ENCODE measurements at places on chromosomes 3 and 15.

GRCh38 chr15:81298611-81299010 is 25.3 kb downstream of the STARD5 start:
- no peak for DNase-seq

DNA sequence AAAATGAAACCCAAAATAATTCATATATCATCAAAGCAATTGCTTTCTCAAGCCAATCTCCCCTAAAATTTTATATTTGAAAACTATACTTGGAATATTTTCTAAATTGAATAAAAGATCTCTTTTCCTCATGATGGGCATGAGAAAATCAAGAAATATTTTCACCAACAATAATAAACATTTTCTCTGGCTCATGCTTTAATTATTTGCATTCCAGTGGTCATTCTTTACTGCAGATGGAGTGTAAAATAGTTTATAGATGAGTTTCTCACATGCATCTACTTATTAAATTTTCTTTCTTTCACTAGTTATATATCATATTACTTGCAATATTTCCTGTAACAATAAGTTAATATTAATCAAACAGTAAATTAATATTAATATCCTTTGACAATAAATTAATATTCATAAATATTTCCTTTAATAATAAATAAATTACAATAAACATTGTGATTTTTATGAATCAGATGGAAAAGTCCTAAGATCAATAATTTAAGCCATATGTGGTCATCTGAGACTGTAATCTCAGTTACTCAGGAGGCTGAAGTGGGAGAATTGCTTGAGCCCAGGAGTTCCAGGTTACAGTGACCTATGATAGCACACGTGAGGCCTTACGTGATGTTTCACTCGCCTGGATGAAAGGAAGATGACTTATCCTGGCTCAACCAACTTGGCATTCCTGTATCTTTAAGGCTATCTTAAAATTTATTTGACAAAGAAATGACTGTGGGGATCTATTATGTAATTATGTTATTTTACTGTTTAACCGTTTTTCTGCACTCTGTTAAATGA is 958.8 kb downstream of the ZPLD1 start:
- no peak for DNase-seq

GRCh38 chr3:188036375-188037194 is 117.4 kb upstream of the LPP start:
- DNase-seq: no peak

- peak; percentile 96 for DNase-seq
These were observed at the start of gene P3H2 for GRCh38 chr3:190120269-190121060. Gene P3H2 (minus strand): TSS chr3:190120897. CDS start chr3:190120731, 166 bp downstream.

DNA sequence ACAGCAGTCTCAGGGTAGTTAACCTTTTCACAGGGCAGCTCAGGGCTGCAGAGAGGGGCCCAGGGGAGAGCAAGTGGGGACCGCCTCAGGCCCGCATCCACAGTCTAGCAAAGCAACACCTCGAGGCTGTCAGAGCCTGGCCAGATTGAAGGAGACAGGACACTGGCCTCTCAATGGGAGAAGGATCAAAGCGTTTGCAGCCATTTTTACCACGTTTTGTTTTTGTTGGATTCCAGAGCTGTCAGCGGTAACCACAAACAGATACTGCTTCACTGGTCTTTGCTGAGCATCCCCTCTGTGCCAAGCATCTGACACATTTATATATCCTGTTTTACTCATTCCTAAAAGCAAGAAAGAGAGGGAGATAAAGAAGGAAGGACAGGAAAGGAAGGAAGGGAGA is 153.8 kb downstream of the SHQ1 start:
- DNase-seq: no peak

DNA sequence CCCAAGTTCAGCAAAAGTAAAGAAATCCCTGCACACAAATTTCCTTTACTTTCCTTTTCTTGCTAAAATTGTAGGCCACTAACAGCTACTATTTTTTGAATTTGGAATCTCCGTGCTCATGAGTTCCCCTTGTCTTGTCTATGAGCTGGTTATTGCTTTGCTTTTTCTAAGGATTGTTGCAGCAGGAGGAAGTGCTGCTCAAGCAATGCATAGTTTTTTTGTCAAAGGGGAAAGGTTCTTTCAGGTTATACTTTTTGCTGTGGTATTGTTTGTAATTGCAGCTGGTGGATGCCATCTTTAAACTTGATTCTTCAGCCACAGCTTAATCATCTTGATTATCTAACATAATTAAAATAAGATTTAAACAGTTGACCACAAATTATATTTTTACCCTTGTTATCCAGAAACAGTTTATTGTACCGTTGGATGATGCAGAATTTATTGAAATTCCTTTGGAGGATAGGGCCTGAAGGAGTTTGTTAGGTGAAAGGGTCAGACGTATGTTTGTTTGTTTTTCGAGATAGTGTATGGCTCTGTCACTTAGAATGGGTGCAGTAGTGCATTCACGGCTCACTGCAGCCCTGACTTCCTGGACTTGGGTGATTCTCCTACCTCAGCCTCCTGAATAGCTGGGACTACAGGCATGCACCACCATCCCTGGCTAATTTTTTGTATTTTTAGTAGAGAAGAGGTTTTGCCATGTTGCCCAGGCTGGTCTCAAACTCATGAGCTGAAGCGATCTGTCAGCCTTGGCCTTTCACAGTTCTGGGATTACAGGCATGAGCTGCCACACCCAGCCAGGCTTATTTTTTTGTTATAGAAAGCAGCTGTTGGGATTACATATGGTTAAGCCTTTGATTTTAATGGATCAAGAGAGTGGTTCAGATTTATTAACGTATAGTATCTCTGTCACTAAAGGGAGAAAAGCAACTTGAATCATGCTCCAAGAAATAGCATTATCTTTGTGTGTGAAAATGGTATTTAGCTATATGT is 11.7 kb downstream of the MGA start:
- DNase-seq: no peak

- DNase-seq: no peak
These were observed 70.1 kb downstream of the AP4E1 start for GRCh38 chr15:50978580-50978979.

DNA sequence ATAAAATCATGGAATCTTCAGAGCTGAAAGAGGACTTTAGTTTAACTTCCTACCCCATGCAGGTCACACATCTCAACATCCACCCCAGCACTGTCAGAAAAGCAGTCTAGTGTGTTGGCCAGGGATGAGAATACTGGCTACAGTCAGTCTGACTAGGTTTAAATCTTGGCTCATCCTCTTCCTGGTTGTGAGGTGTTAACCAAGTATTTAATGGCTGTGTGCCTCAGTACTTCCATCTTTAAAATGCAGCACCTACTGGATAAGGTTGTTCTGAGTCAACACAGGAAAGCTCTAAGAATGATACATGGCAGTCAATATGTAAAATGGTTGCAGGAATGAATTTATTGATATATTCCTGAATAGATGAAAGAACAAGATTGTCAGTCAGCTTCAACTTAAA is 3.1 kb downstream of the CFAP44 start:
- DNase-seq: no peak

DNA sequence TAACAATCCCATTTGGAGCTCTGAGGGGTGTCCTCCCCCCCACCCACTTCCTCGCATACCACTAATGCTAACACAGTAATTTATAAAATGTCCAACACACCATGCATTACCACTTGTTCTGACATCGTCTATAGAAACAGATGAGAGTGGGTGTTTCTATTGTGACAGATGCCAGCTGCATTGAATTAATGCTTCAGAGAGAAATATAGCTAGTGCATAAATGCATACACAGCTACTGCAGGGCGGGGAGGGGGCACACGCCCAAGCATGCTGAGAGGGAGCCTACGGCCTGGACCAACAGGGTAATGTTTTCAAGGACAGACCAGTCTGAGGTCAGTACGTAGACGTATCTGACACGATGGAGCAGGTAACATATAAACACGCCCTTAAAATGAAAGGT is 106.0 kb upstream of the FEZF2 start:
- DNase-seq: no peak

DNA sequence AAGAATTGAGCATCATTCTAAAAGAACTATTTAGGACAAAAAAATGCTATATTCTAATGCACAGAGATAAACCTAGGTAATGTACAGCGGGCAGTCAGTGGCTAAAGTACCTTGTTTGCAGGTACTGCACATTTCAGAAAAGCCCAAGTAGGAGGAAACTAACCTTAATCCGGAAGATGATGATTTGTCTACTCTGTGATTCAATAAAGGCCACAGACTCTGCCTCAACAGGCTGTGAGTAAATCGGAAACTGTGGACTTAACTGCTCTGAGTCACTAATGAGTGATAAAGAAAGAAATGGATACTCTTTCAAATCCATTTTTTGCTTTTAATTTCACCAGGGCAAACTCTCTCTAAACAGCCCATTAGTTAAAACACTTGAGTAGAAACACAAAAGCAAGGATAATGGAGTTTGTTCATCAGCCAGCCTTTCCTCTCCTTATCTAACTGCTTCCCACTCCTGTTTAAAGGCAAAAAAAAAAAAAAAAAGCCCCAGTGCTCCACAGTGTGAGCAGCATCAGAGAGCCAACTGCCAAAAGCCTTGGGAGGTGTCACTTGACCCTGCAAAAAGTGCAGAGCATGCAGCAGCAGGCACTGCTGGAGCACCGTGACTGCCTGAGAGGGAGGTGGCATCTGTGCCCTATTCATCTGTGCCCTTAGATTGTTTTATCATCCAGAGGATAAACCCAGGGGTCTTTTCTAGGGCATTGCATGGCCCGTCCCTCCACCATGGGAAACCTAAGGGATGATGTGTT is 187.7 kb downstream of the SATB1 start:
- DNase-seq: no peak
